Activated CD4-positive, alpha-beta T cell treated with anti-CD3 and anti-CD28 coated beads, Interleukin-2, amount 50 U/mL, for 48 hours (primary cell): ENCODE measurements at places on chromosomes 12 and 14.

DNA sequence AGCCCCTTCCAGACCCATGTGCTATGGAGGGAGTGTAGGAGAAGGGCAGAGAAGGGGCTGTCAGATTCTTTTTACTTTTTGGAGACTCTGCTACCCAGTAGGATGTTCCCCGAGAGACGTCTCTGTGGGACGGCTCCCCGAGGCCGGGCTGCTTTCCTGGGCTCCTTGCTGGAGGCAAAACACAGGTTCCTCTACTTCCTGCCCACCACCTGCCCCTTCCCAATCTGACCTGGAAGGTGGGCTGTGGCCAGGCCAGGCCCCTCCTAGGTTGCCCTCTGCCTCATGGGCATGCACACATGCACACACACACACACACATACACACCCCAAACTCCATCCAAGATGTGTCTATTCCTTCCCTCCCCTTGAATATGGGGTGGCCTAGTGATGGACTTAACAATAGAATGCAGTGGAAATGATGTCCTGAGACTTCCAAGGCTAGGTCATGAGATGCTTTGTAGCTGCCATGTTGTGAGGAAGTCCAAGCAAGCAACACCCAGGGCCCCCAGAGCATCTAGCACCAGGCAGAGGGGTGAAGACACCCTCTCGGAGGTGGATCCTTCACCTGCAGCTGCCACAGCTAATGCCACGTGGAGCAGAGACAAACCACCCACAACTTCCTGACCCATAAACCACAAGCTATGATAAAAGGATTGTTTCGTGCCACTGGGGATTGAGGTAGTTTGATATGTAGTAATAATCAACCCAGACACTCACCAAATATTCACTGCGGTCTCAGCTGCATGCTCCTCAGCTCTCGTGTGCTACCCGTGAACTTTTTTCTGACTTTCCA, 1.6 kb upstream of the ASB2 start:
- DNase-seq, result peak; percentile 73

DNA sequence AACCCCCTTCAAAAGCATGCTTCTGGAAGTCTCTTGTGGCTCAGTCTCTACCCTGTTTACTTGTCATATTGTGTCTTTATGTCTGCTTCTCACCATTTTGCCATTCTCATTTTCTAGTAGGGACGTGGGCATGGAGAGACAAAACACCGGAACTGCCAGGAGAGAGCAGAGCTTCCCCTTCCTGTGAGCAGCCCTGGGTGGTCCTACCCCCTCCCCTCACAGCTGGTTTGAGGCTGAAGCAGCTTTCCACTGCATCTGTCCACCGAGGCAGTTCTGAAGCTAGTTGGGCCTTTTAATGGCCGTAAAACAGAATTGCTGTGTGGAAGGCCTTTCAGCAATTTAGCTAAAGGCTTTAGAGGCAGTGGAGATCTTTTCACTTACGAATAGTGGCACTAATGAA, 77.0 kb downstream of the PELI2 start:
- DNase-seq, result no peak

- DNase-seq, result no peak
These were observed 82.0 kb downstream of the CATSPERB start for GRCh38 chr14:91649930-91650329.

DNA sequence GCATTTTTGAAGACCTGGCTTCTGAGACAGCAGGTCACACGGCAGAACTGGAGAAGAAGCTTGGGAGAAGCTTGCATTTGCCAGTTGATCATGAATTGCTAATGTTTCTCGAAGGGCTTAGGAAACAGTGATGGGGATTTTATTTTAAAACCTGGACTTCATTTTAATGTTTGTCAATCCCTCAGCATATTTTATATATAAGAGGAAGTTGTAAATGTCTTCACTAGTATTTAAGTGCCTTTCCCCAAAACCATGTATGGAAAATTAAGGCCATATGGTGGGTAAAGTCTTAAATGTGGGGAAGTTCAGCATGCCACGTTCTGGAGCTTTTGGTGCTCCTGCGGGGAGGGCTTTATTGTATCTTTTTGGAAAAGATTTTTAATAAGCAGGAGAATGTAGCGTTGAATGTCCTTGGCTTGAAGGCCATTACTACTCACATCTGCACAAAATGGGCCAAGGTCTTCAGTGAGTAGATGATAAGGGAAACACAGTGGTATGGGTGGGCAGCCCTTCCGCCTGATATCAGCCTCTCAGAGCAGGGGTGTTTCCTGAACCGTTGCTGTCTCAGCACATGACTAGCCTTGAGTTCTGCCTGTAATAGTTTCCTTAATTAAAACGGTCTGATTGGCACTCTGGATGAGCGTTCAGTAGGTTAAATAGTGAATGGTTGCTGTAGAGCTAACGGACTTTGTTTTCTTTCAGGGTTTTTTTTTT, 511.4 kb downstream of the PCNX1 start:
- no peak for DNase-seq

DNA sequence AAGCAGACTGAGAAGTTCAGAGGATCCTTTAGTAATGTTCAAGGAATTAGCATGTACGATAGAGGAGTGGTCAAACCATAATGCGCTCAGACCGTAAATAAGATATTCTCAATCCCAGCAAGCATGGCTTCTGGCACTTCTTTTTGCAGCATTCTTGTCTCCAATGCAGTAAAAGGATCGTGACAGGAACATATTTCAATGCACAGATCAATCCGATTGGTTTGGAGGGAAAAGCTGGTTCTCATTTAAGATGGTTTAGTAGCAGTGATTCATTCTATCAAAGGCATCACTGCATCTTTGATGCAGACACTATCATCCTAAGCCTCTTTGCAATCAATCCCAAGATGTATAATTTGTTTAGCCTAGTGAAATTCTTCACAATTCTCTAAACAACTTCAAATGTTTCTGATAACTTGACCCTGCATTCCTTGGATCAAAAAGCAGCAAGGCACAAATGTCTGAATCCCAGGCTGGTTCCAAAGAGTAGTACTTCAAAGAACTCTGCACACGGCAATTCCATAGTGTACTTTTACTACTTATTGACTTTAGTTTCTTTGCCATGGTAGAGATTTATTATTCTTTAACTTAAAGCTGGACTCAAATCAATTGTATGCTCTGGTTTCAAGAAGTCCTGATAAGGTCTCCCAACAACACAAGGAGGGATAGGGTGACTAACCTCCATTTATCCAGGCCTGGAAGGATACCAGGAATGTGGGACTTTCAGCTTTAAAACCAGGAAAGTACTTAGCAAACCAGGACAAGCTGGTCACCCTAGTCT, 96.8 kb upstream of the MDM1 start:
- DNase-seq, result no peak

DNA sequence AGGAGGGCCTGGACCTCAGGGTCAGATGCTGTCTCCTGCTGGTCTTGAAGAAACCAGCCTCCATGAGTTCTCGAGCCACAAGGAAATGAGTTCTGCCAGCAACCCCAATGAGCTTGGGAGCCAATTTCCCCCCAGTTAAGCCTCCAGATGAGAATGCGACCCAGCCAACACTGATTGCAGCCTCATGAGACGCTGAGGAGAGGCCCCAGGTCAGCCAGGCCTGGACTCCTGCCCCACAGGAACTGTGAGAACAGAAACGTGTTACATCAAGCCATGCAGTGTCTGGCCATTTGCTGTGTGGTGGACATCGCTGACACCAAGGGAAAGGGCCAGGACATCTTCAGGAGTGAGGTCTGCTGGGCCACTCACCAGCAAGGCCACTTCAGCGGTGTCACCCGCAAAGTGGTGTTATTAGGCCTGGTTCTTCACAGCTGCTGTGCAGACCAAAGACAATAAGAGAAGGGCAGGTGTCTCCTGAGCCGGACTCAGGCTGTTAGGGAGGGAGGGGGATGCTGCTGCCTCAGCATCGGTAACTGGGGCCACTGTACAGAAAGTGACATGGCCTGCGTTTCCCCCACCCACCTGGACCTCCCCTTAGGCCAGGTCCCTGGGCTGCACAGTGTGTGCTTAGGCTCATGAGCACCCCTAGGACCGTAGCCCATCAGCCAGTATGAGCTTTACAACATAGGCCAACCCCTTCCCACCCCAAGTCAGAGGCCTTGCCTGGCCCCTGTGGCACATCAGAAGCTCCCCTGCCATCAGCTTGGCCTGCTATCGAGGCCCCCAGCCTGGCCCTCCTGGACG, 272.4 kb upstream of the RTL1 start:
- no peak for DNase-seq

- DNase-seq, result no peak
These were observed 83.8 kb upstream of the DUSP6 start for GRCh38 chr12:89436062-89436461.

GRCh38 chr12:15446807-15447206, 124.5 kb downstream of the PTPRO start:
- no peak for DNase-seq

GRCh38 chr12:56951582-56952339, 5.6 kb downstream of the RDH16 start:
- DNase-seq, result no peak
